Fibroblast of skin of right biceps (primary cell): ENCODE measurements at places on chromosomes 5 and 9.

DNA sequence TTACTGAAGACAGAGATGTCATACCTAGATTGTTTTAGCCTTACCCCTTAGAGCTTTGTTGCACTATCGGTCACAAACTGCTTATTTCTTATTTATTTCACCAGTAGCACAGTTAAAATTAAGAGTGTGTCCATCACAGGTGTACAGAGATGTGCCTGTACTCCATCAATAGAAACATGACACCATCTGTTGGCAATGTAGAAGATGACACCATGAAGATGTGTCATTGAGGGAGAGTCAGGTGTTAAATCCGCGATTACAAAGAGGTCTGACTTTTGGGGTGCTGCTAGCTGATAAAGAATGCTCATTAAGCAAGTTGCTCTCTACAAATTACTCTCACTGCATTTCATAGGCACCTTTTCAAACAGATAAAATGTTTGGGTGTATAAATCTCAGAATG lies 164.4 kb downstream of the SMARCA2 start:
- DNase-seq = no peak

DNA sequence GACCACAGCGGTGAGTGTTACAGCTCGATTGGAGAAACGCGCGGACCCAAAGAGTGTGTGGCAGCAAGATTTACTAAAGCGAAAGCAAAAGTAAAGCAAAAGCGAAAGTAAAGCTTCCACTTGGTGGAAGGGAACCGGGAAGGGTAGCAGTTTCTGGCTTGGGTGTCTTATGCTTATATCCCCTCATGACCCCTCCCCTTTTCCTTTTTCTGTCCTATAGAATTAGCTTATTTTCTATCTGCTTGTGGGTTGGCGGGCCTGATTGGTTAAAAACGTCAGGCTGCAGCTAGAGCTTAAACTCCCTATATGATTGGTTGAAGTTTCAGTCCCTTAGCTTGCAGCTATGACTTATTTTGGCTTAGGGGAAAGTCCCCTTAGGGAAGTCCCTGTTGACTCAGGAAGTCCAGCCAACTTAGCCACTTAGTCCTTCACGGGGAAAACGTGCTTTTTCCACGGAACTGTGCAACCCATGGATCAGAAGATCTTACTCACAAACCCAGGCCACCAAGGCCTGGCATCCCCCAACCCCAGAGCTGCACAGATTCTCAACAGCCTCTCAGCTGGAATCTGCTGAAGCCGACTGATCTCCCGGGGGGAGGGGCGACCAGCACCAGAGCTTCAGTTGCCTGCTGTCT lies 114.2 kb upstream of the ADAMTS16 start:
- no peak for DNase-seq

GRCh38 chr9:88651682-88652633 lies 117.0 kb downstream of the NXNL2 start:
- peak; percentile 99 for DNase-seq

GRCh38 chr5:61951295-61951694 lies 354.7 kb upstream of the KIF2A start:
- DNase-seq = no peak

- DNase-seq = no peak
Observed at GRCh38 chr5:93053825-93054224, 527.2 kb downstream of the NR2F1-AS1 start.

- peak; percentile 13 for DNase-seq
Observed at GRCh38 chr5:27821681-27822080, 783.3 kb upstream of the CDH9 start.

GRCh38 chr5:149485655-149486615 lies 65.3 kb downstream of the CSNK1A1 start:
- DNase-seq = peak; percentile 100

GRCh38 chr9:121692606-121693387 lies 41.4 kb downstream of the DAB2IP start:
- DNase-seq = peak; percentile 74

DNA sequence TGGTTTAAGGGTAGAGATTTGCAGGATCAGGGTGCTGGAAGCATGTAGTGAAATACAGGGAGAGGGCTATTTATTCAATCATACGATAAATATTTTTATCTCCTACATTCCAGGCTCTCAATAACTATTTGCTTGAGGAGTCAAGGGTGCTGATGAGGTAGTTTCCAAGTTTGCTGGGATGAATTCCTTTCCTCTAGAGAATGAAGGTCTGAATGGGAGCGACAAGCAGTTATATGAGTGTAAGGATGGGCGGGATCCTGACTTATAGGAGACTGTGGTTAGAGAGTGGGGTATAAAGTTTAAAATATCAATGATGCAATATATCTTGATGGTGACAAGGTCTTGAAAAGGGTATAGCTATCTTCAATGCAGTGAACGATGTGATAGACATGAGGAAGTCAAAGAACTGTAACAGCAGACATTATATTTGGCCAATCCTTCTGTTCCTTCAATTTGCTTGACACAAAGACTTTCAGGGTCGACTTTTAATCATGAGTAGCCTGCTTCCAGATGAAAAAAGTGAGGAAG lies 201.1 kb upstream of the HAPLN1 start:
- peak; percentile 83 for DNase-seq

GRCh38 chr5:148474025-148474511 lies 90.3 kb downstream of the FBXO38 start:
- no peak for DNase-seq

DNA sequence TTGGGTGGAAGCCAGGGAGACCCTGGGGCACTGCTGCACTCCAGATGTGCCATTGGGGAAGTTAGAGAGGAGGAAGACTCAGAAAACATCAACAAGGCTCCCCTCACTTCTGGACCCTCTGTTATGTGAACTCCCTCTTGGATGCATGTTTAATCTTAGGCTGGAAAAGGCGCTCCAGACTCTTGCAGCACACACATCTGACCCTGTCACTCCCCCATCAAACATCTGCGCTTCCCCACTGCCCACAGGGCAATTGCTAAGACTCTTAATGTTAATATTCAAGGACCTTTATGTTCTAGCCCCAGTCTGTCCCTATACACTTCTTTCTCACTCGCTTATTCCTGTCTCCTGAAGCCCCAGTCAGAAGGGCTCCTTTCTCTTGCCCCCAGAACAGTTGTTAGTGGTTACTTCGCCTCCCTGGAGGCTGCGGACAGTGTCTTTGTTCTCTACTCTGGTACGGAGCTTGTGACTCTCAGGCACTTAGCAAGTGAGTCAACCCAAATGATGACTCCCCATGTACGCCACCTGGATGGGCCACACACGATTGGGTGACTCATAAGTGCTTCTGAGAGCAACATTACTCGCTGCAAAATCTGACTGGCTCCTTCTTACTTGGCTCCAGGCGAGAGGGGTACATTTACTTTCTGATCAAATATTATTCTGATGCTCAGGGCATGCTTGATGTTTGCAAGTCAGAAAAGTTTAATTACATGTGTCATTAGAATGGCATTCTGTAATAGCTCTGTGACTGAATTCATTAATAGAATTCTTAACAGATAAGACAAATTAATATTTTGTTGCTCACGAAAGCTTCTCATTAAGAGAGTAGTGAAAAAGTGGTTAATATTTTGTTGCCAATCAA lies 193.6 kb downstream of the HSPA4 start:
- DNase-seq = peak; percentile 95

DNA sequence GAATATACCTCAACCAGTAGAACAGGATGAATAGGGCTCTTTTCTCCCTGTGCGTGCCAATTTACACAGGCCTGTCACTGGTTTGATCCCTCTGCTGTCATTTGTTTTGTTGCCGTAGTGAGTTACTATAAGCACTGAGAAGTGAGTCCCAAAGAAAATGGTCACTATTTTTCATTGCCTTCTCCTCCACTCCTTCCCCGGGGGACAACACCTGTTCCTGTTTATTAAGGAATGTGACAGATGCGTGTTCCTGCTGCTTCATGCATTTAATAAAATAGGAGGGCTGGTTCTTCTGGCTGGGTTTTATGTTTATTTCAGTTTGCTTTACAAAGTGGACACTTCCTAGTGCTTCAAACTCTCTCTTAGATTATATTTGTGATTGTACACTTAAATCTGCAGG lies 6.4 kb downstream of the THBS4 start:
- DNase-seq = no peak

DNA sequence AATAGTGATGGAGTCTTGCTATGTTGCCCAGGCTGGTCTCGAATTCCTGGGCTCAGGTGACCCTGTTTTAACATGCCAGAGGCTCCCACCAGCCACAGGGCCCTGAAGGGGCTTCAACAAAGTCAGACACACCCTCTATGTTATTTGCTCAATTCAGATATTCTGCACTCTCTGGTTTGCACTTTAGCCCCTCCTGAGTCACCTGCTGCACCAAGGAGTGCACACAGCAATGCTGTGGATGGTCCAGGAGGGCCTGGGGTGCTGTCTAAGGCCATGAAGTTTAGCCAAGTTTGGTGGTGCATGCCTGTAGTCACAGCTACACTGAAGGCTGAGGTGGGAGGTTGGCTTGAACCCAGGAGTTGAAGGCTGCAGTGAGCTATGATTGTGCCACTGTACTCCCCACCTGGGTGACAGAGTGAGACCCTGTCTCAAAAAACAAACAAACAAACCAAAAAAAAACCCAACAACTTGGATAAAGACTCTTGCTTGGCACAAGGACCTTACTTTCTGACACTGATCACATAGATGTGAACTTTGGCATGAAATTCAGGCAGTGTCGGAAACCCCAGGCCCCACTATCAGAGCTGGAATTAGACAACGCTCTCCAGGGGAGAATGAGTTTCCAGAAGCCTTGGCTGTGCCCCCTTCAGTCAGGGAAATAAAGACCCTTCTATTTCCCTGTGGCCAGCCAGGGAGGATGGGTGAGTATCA lies 39.7 kb upstream of the CDKN2AIPNL start:
- no peak for DNase-seq

GRCh38 chr9:133278161-133279114 lies 3.4 kb upstream of the ABO start:
- DNase-seq = no peak

GRCh38 chr5:15620501-15620900 lies 120.5 kb downstream of the FBXL7 start:
- peak; percentile 87 for DNase-seq

- DNase-seq = peak; percentile 85
Observed at GRCh38 chr5:149227168-149227826, 44.4 kb upstream of the AFAP1L1 start.

GRCh38 chr5:36590513-36591286 lies 15.7 kb upstream of the SLC1A3 start:
- no peak for DNase-seq

DNA sequence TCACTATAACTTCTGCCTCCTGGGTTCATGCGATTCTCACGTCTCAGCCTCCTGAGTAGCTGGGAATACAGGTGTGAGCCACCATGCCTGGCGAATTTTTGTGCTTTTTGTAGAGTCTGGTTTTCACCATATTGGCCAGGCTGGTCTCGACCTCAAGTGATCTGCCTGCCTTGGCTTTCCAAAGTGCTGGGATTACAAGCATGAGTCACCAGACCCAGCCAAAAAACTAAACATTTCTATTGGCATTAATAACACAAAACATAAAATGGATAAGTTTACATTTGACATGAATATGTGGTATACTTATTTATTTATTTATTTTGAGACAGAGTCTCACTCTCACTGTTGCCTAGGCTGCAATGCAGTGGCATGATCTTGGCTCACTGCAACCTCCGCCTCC lies 13.6 kb upstream of the REEP5 start:
- peak; percentile 17 for DNase-seq

DNA sequence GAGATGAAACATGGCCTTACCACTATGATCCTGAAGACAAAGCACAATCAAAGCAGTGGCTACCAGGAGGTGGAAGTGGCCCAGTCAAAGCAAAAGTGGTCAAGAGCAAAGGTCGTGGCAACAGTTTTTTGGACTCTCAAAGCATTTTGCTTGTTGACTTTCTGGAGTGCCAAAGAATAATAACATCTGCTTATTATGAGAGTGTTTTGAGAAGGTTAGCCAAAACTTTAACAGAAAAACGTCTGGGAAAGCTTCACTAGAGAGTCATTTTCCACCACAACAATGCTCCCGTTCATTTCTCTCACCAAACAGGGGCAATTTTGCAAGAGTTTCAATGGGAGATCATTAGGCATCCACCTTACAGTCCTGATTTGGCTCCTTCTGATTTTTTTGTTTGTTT lies 33.6 kb upstream of the MAMDC2 start:
- no peak for DNase-seq

GRCh38 chr5:78483809-78484521 lies 123.5 kb downstream of the SCAMP1 start:
- peak; percentile 55 for DNase-seq

- peak; percentile 40 for DNase-seq
Observed at GRCh38 chr5:54689411-54690251, 172.1 kb downstream of the SNX18 start.
